ENCODE measurements at places on chromosomes 3 and 15. TPM values are rescaled to one million over a fixed set of nuclear protein-coding genes. Genes with fewer than 3 reads are reported as not detected.

The PLXNA1 gene
- 34.7 TPM for total RNA-seq

The CYP1A2 gene
- not detected for total RNA-seq

GRCh38 chr3:116423374-116423773, 21.9 kb downstream of the LSAMP start:
- peak overlapping the region; percentile 23 for H3K4me3 ChIP-seq
- peaks cover 24% of the 10 kb centered on the region for H3K4me1 ChIP-seq
- peaks cover 6% of the 10 kb centered on the region for H3K36me3 ChIP-seq
- no peaks in the 10 kb centered on the region for H3K27me3 ChIP-seq

The PLSCR2 gene
- not detected for total RNA-seq

- no peaks in the 10 kb centered on the region for H3K36me3 ChIP-seq
- no peak for DNase-seq
- peaks cover 23% of the 10 kb centered on the region for H3K4me1 ChIP-seq
- H3K4me3 ChIP-seq, result no peak overlapping the region
- no peaks in the 10 kb centered on the region for H3K27me3 ChIP-seq
These were observed 21.2 kb downstream of the STARD5 start for GRCh38 chr15:81302701-81303109.

The GASK1A gene
- total RNA-seq, result 10.3 TPM

The C3orf70 gene
- 4.7 TPM for total RNA-seq

DNA sequence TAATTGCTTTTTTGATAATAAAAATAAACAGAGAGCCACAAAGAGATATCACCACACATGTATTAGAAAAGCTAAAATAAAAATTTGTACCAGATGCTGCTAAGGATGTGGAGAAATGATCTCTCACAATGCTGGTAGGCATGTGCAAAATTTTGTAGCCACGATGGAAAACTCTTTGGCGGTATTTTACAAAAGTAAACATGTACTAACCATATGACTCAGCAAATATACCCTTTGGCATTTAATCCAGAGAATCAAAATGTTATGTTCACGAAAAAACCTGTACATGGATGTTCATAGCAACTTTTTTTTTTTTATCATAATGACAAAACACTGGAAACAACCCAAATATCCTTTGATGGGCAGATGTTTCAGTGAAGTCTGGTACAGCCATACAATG, 261.2 kb downstream of the LPP start:
- no peak overlapping the region for H3K4me3 ChIP-seq
- DNase-seq, result no peak
- H3K4me1 ChIP-seq, result peaks cover 3% of the 10 kb centered on the region
- H3K27me3 ChIP-seq, result no peaks in the 10 kb centered on the region
- H3K27ac ChIP-seq, result no peak overlapping the region

DNA sequence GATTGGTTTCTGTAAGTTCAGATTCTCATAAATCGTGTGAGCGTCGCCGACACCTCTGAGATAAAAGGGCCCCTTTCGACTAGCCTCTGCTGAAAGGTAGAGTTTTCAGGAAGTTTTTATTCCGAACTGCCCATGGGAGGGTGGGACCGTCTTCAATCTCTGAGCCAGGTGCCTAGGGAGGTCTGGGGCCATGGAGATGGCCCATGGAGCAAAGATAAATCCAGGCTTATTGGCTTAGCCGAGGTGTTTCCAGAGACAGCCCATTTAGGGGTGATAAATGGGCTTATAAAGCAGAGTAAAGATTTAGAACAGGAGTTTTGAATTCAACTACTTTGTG, 442 bp downstream of the QTRT2 start:
- H3K27me3 ChIP-seq, result no peaks in the 10 kb centered on the region
- peaks cover 12% of the 10 kb centered on the region for H3K4me1 ChIP-seq
- DNase-seq, result no peak
- H3K36me3 ChIP-seq, result no peaks in the 10 kb centered on the region
- peak overlapping the region; percentile 90 for H3K4me3 ChIP-seq

DNA sequence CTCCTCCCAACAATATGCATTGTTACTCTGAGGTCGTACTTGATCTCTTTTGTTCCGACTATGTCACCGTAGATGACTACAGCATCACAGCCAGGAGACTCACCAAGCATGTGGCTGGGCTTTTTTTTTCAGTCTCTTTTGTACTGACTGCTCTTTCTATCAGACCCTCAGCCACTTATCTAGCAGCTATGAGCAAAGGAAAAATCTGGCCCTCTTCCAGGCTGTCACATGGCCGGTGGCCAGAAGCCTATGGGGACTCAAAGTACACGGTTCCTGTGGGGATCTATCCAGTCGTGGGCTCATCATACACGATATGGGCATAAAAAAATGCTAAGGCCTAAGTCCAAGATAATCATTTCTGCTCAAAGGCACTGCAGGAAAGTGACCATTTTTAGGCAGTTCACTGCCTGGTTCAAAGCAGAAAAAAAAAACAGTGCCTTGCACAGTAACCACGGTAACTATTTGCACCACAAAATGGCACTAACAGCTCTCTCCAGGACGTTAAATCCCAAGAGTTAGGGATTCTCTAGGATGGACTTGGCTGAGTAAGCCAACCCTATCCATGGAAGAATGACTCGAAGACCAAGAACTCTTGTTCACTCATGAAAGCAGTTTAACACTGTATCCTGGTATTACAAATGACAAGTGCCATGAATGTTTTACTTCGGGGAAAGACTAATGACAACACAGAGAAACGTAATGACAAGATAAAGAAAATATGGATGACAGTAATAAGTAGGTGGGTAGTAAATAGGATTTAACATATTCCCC, 50.3 kb downstream of the SHQ1 start:
- peaks cover 11% of the 10 kb centered on the region for H3K4me1 ChIP-seq
- DNase-seq, result peak; percentile 31
- H3K27me3 ChIP-seq, result no peaks in the 10 kb centered on the region

GRCh38 chr15:51793521-51794305, 35.7 kb upstream of the TMOD3 start:
- H3K36me3 ChIP-seq, result no peaks in the 10 kb centered on the region
- H3K4me3 ChIP-seq, result no peak overlapping the region
- H3K27ac ChIP-seq, result no peak overlapping the region

DNA sequence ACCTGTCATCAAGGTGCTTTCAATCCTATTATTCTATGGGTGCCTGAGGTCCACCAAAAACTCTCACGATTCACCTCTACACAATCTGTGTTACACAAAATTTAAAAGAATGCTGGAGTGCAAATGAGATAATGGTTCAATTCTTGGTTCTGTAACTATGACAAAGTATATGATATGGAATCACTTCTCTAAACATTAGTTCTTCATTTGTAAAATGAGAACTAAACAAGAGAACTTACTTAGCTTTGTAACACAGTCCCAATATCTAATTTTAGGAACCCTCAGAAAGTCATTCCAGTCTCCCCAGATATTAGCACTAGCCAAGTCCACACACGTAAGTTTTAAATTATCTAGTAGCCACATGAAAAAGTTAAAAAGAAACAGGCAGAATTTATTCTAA, 111.5 kb downstream of the TBL1XR1 start:
- H3K4me1 ChIP-seq, result peaks cover 21% of the 10 kb centered on the region
- no peaks in the 10 kb centered on the region for H3K27me3 ChIP-seq
- no peak overlapping the region for H3K4me3 ChIP-seq
- H3K36me3 ChIP-seq, result peaks cover 5% of the 10 kb centered on the region

DNA sequence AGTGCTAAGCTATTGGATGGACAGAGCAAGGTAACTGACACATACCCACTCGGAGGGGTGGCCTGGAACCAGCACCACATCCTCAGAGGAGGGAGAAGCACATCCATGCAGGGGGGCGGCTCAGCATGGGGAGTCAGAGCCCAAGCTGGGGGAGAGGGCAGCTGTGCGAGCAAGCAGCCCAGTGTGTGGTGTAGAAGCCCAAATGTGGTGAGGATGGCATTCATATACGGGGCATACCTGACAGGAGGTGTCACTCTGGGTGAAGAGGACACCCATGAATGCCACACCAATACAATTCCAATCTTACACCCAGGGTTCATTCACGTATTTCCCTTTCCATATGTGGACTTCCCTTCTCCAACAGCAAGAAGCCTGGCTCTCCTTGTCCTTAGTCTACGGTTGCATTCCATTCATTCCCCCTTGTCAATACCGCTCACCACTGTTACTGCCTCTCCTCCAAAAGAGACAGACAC, 58.7 kb upstream of the ACAN start:
- no peak overlapping the region for H3K27ac ChIP-seq
- H3K27me3 ChIP-seq, result no peaks in the 10 kb centered on the region
- H3K4me1 ChIP-seq, result peaks cover 5% of the 10 kb centered on the region
- DNase-seq, result peak; percentile 55

DNA sequence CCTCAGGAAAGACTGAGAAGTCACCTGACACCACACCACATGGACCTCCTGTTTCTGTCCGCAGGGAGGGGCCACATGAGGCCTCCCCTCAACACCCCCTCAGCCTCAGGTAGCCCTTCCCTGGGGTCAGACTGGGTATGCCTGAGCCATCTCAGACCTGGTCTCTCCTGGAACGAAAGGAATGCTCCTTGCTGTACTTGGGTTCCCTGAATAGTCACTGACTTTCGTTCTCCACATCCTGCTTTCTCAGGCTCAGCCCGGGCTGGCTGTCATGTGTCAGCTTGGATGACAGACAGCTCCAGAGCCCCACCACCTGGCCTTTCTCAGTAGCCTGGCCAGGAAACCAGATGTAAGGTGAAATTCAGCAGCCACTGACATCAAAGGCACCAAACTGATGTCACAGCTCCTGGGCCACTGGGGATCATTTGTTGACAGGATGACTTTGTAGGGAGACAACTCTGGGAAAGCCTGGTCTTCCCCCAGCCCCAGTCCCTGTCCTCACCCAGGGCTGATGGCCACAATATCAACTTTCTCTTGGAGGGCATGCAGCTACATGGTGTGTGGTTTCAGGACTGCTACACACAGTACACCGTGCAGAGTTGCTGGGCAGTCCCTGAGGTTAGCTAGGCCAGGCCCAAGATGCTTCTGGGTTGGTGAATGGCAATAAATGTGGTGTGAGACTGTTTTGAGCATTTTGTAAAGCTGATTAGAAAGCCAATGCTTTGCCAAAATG, 141.4 kb upstream of the MRPS22 start:
- H3K4me1 ChIP-seq, result no peaks in the 10 kb centered on the region
- no peak overlapping the region for H3K27ac ChIP-seq
- peak; percentile 74 for DNase-seq
- H3K4me3 ChIP-seq, result no peak overlapping the region
- H3K27me3 ChIP-seq, result peaks cover 24% of the 10 kb centered on the region

The C3orf38 gene
- 61.6 TPM for total RNA-seq

- H3K27me3 ChIP-seq, result no peaks in the 10 kb centered on the region
- H3K27ac ChIP-seq, result no peak overlapping the region
- no peaks in the 10 kb centered on the region for H3K4me1 ChIP-seq
- H3K4me3 ChIP-seq, result no peak overlapping the region
These were observed 3.7 kb downstream of the MDFIC2 start for GRCh38 chr3:70308760-70309159.

DNA sequence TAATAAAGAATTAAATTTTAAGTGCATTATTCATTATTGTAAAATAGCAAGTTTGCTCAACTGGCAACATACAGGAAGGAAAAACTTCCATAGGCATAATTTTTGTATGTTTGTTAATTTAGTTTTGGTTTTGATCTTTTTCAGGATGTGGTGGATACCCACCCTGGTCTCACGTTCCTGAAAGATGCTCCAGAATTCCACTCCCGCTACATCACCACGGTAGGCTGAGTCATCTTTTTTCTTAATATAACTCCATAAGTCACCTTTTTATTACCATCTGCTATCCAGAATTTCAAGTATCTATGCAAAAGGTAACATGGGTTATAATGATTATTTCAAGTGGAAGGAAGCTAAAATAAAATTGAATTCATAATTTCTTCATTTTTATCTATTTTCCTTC, 104.8 kb downstream of the PPP2R3A start:
- DNase-seq, result no peak
- no peaks in the 10 kb centered on the region for H3K27me3 ChIP-seq
- H3K36me3 ChIP-seq, result no peaks in the 10 kb centered on the region
- no peaks in the 10 kb centered on the region for H3K4me1 ChIP-seq

- H3K36me3 ChIP-seq, result no peaks in the 10 kb centered on the region
- DNase-seq, result peak; percentile 44
- H3K4me3 ChIP-seq, result no peak overlapping the region
- peaks cover 11% of the 10 kb centered on the region for H3K4me1 ChIP-seq
These were observed 120.8 kb downstream of the DNAH12 start for GRCh38 chr3:57423335-57423734.

The GATA2 gene
- total RNA-seq, result 0.09 TPM

The CHAC1 gene
- 2.4 TPM for total RNA-seq

DNA sequence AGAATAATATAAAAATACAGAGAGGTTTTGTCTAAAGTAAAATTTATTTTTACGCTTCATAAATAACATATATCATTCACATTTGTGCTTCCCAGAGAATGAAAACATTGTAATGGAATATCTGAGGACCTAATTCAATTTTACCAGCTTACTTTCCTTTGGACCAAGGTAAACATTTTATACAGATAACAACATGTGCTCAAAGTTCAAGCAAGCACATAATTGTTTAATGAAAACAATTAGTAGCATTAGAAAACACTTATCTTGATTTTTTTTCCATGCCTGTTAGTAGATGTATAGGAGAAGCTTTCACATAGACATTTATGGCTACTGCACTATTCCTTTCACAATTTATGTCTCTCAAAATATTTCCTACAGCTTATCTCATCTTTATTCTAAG, 400.0 kb downstream of the ZIC1 start:
- H3K27me3 ChIP-seq, result no peaks in the 10 kb centered on the region
- no peaks in the 10 kb centered on the region for H3K4me1 ChIP-seq
- no peak overlapping the region for H3K27ac ChIP-seq
- no peaks in the 10 kb centered on the region for H3K36me3 ChIP-seq
- no peak for DNase-seq

The HESX1 gene
- 50.6 TPM for total RNA-seq

DNA sequence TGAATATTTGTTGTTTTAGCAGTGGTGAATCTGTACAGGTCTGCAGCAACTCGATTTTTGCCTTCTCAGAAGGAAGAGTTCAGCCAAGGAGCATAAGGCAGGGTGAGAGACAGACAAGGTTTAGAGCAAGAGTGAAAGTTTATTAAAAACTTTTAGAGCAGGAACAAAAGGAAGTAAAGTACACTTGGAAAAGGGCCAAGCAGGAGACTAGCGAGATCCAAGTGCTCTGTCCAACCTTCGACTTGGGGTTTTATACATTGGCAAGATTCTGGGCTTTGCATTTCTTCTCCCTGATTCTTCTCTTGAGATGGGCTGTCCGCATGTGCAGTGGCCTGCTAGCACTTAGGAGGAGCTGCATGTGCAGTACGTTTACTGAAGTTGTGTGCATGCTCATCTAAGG, 46.7 kb upstream of the AADACL2 start:
- H3K36me3 ChIP-seq, result no peaks in the 10 kb centered on the region
- no peak overlapping the region for H3K27ac ChIP-seq
- DNase-seq, result no peak
- no peaks in the 10 kb centered on the region for H3K4me1 ChIP-seq
- no peaks in the 10 kb centered on the region for H3K27me3 ChIP-seq
- H3K4me3 ChIP-seq, result no peak overlapping the region

DNA sequence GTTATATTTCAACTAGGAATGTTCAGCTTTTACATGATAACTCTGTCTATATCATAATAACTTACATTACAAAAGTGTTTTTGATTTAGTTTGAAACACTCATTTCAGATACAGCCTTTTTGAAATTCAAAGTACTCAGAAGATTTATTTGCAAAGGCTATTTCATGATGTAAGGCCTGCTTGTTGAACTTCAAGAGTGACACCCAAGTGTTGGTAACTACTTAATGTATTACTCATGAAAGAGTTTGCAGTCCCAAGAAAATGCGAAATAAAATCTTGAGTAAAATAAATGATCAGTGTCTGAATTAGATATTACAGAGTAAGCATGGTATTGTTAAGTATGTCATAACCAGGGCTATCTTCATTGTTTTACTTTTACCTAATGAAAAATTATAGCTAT, 35.3 kb downstream of the ARHGEF26 start:
- H3K27me3 ChIP-seq, result no peaks in the 10 kb centered on the region
- no peak overlapping the region for H3K4me3 ChIP-seq
- peaks cover 7% of the 10 kb centered on the region for H3K4me1 ChIP-seq
- no peak overlapping the region for H3K27ac ChIP-seq
